ENCODE measurements at places on chromosomes 11 and 22. TPM values are rescaled to one million over a fixed set of nuclear protein-coding genes. Genes with fewer than 3 reads are reported as not detected.

DNA sequence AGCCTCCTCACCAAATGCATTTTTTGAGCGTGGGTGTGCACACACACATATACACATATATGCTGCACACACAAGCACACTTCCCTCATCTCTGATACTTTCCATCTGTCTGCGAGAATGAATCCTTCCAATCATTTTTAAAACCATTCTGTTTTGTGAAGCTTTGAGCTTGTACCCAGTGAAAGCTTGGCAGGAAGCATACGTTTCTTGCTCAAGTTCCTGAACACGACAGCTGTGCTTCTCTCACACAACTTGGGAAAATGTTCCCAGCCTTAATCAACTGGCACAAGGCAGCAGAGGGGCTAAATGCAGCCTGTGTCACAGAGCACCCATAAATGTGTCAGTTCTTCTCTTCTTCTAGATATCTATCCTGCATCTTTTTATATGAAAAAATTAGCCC lies 524.0 kb upstream of the KIRREL3 start:
- no peak overlapping the region for H3K27ac ChIP-seq
- H3K4me3 ChIP-seq: no peak overlapping the region

DNA sequence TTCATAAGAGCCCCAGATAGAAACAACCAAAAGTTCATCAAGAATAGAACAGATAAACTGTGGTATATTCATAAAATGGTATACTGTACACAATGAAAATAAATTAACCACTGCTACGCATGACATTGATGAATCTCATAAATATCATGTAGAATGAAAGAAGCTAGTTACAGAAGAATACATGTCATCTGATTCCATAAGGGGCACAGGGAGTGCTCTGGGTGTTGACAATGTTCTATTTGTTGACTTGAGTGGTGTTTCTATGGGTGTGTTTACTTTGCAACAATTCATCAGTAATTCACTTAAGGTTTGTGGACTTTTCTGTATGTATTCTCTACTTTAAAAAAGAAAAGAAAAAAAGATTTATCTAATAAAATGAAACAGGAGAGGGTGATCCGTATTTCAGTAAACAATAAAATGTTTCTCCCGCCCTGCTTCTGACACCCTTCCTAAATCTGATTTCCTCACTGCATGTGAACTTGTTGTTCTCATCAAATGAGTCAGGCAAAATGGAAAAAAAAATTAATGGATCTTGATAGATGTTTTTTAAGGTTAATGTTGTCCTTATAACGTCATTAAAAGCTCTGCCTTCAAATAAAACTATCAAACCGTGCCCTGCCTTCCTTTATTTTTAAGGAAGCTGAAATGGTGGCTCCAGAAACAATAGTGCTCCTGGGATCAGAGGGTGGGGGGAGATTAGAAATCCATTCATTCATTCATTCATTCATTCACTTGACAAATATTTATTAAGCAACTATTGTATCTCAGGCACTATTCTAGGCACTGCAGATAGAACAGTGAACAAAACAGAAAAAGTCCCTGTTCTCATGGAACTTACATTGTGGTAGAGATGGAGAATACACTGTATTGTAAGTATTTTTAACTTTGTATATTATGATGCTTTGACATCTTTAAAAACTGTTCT lies 77.2 kb upstream of the CD44 start:
- peaks cover 19% of the 10 kb centered on the region for H3K36me3 ChIP-seq
- no peak overlapping the region for H3K27ac ChIP-seq
- H3K27me3 ChIP-seq: no peaks in the 10 kb centered on the region
- DNase-seq: no peak
- H3K4me1 ChIP-seq: peaks cover 39% of the 10 kb centered on the region

DNA sequence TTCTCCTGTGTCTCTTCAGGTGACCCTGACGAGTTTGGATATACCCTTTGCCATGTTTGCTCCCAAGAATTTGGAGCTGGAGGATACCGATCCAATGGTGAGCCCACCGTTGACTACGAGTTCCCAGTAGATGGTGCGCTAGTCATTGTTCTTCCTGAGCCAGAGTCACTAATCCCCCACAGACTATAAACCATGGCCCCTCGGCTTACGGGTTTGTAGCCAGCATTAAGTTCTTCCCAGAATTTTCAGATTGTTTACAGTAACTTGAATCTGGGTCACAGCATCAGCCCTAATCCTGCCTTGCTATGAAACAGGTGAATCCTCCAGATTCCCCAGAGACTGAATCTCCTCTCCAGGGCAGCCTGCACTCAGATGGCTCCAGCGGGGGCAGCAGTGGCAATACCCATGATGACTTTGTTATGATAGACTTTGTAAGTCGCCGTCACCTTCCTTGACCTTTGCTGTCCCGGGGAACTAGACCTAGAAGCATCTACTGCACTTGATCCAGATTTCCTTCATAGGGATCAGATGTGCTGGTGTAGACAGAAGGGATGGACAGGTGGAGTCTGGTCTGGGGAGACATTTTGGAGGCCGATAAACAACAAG lies 31.8 kb downstream of the ARHGAP1 start:
- peaks cover 39% of the 10 kb centered on the region for H3K4me1 ChIP-seq
- no peak overlapping the region for H3K27ac ChIP-seq
- H3K36me3 ChIP-seq: peaks cover 27% of the 10 kb centered on the region
- DNase-seq: no peak
- no peaks in the 10 kb centered on the region for H3K27me3 ChIP-seq
- H3K4me3 ChIP-seq: no peak overlapping the region

GRCh38 chr11:15379483-15379882 lies 264.8 kb downstream of the INSC start:
- DNase-seq: no peak
- H3K27me3 ChIP-seq: no peaks in the 10 kb centered on the region
- H3K4me3 ChIP-seq: no peak overlapping the region
- no peaks in the 10 kb centered on the region for H3K36me3 ChIP-seq
- no peaks in the 10 kb centered on the region for H3K4me1 ChIP-seq

DNA sequence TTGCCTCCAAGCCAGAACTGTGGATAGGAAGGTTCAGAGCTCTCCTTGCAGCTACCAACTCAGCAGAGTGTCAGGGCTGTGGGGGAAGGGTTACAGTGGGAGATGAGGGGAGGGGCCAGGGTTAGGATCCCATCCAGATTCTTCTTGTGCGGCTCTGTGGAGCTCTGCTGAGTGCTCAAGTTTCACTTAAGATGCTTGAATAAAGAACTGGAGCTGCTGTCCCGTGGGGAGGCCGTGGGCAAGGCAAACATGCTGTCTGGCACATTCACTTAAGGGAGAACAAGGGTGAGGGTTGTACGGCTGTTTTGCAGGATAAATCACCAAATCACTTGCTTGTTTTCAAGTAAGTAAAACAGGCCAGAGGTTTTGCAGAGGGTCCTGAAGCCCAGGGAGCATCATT lies 197.1 kb downstream of the FAM76B start:
- no peak overlapping the region for H3K27ac ChIP-seq
- H3K27me3 ChIP-seq: no peaks in the 10 kb centered on the region
- no peak for DNase-seq
- peaks cover 6% of the 10 kb centered on the region for H3K4me1 ChIP-seq

- no peaks in the 10 kb centered on the region for H3K4me1 ChIP-seq
- H3K36me3 ChIP-seq: no peaks in the 10 kb centered on the region
- no peak overlapping the region for H3K27ac ChIP-seq
- DNase-seq: no peak
- H3K27me3 ChIP-seq: no peaks in the 10 kb centered on the region
Observed at GRCh38 chr11:97351939-97352338, 962.1 kb downstream of the JRKL start.

The LMF2 gene
- total RNA-seq: 62.6 TPM

The SYT13 gene
- not detected for total RNA-seq

The FIBP gene
- 114 TPM for total RNA-seq

The TRIM6 gene
- 1.4 TPM for total RNA-seq

The MPEG1 gene
- 0.62 TPM for total RNA-seq

The NUDT22 gene
- 69.6 TPM for total RNA-seq

The NCF4 gene
- 2.3 TPM for total RNA-seq

The CCDC85B gene
- 78.5 TPM for total RNA-seq

The HEPHL1 gene
- not detected for total RNA-seq
